ENCODE measurements at places on chromosomes 6 and 20.

- no peak for DNase-seq
Observed at GRCh38 chr6:3855866-3856265, 6.7 kb downstream of the FAM50B start.

DNA sequence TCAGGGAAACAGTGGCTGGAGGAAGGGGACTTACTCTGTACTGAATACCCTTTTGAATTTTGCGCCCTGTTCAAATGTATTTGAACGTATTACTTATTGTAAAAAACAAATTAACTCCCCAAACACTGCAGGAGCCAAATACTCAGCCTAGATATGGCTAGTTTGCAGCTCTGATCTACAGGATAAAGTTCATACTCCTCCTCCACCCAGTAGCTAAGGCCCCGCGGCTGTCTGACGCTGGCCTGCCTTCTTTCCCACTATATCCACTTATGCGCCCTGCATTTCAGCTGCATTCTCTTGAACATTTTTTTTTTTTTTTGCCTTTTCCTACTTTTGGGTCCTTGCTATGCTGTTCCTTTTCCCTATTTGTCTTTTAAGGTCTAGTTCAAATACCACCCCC lies 6.5 kb downstream of the GSS start:
- DNase-seq: no peak

- no peak for DNase-seq
Observed at GRCh38 chr6:40922281-40922680, 116.7 kb downstream of the UNC5CL start.

DNA sequence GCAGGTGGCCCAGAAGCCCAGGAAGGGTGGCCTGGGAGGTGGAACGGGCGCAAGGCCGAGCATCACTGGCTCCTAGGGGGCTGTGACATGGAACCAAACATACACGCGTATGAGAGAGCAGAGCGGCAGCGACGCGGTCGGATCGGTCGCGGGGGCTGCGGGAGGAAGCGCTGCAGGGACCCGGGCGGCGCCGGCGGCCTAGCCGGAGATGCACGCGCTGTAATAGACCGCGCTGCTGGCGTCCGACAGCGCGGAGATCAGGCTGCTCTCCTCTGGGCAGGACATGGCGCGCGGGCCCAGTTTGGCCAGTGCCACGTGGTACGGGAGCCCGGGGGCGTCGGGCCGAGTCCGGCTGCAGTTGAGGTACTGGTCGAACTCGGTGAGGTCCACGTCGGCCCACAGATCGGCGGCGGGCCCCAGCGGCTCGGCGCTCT lies 1.5 kb downstream of the SOX18 start:
- DNase-seq: no peak

DNA sequence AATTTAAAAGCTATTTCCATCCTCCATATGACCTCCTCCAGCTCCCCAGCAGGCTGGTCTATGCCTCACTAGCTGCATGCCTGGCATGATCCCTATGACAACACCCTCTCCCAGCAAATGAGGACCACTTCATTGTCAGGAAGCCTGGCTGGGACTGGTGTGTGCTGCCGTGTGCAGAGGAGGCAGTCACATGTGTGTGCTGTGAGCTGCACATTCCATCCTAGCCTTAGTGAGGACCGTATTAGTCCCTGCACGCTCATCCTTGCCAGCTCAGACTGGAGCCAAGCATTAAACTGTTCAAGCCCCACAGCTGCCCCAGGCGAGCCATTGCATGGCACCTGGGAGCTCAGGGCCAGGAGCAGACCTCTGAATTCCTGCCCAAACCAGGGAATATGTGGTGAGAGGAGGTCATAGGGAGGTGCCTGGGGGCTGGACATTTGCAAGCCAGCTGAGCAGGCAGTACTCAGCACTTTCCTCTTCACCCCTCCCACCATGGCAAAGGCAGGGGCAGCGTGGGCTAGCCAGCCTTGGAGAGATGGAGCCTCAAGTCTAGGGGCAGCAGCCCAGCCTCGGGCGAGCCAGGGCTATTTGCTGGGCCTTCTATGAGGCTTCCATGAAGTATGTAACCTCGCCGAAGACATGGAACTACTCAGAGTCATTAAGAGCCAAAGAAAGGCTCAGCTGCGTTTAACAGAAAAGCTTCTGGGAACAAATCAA lies 8.7 kb upstream of the CCN5 start:
- DNase-seq: no peak

All from stimulated activated CD8-positive, alpha-beta memory T cell treated with anti-CD3 and anti-CD28 coated beads, Interleukin-15, amount 100 ng/mL, for 4 hours (primary cell).